ENCODE measurements at places on chromosomes 12 and 14.

- DNase-seq = no peak
- no peak overlapping the region for H3K4me3 ChIP-seq
- H3K27ac ChIP-seq = no peak overlapping the region
- H3K27me3 ChIP-seq = peaks cover 63% of the 10 kb centered on the region
- H3K36me3 ChIP-seq = no peaks in the 10 kb centered on the region
Measured at GRCh38 chr12:51868821-51869495, 18.9 kb upstream of the ANKRD33 start.

DNA sequence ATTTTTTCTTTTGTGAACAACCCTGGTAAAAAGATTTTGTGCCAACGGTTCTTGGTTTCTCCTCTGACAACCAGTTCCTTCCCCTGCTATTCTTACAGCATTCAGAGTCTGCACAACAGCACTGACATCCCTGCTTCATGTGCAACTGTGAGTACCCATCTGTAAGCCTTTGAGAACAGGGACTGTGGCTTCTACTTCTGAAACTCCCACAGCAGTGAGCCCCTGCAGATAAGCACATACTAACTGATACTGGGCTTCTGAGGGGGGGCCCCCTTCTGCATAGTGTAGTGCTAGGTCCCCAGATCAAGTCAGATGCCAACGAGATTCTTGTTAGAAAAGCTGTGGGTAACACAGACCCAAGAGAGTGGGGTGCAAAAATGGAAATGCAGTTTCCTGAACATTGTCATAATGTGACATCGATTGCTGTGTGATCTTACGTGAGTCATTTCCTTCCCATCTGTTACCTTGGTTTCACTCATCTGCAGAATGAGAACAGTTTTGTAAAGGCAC is 11.1 kb upstream of the NINJ2 start:
- peaks cover 3% of the 10 kb centered on the region for H3K36me3 ChIP-seq
- H3K4me1 ChIP-seq = peaks cover 79% of the 10 kb centered on the region
- H3K27me3 ChIP-seq = no peaks in the 10 kb centered on the region
- peak; percentile 79 for DNase-seq

DNA sequence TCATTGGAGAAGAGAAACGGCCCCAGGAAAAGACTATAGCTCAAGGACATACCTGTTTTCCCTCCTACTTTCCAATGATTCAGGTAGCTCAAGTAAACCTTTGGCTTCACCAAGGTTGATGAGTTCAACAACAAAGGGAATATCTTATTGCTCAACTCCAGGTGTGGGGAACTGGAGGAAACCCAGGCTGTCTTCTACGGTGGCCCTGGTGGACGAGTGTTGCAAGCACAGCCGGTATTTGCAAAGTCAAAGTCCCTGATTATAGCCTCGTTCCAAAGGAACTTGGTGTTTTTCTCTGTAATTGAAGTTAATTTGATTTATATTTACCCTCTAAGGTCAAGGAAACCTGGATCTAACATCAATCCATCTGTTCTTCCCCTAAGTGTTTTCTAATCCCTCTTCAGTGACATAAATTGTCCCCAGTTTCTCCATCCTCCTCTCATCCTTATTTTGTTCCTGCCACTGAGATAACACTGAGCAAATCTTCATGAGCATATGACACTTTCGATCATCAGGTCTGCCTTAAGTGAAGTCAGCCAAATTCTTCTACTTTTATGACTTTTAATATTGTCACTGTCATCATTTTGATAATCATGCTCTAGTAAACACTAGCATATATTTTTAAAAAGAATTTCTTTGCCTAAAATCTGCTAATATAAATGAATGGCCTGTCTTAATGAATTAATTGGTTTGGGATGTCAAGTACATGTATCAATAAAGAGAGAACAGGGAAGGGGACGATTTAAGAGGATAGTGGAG is 174.6 kb upstream of the TBX3 start:
- no peak for DNase-seq
- H3K36me3 ChIP-seq = no peaks in the 10 kb centered on the region
- no peak overlapping the region for H3K27ac ChIP-seq
- H3K27me3 ChIP-seq = no peaks in the 10 kb centered on the region

- H3K4me3 ChIP-seq = no peak overlapping the region
- no peak overlapping the region for H3K27ac ChIP-seq
Measured at GRCh38 chr12:41365653-41366171, 177.6 kb downstream of the PDZRN4 start.

GRCh38 chr14:91385224-91385623 is 32.4 kb downstream of the CCDC88C start:
- peaks cover 92% of the 10 kb centered on the region for H3K4me1 ChIP-seq
- no peak for DNase-seq
- no peaks in the 10 kb centered on the region for H3K27me3 ChIP-seq

- no peak overlapping the region for H3K4me3 ChIP-seq
- no peak overlapping the region for H3K27ac ChIP-seq
- H3K4me1 ChIP-seq = peaks cover 6% of the 10 kb centered on the region
- DNase-seq = no peak
Measured at GRCh38 chr14:95309261-95310051, 10.3 kb downstream of the CLMN start.

- DNase-seq = no peak
- H3K4me3 ChIP-seq = no peak overlapping the region
- no peaks in the 10 kb centered on the region for H3K36me3 ChIP-seq
- no peak overlapping the region for H3K27ac ChIP-seq
- peaks cover 2% of the 10 kb centered on the region for H3K4me1 ChIP-seq
Measured at GRCh38 chr12:27081668-27082111, 688 bp downstream of the C12orf71 start.

- H3K27me3 ChIP-seq = peaks cover 44% of the 10 kb centered on the region
- no peak overlapping the region for H3K27ac ChIP-seq
- no peaks in the 10 kb centered on the region for H3K36me3 ChIP-seq
Measured at GRCh38 chr14:61229981-61230380, 51.2 kb downstream of the TMEM30B start.

GRCh38 chr12:81627336-81628189 is 131.6 kb downstream of the PPFIA2 start:
- no peaks in the 10 kb centered on the region for H3K36me3 ChIP-seq
- H3K4me1 ChIP-seq = no peaks in the 10 kb centered on the region
- no peak overlapping the region for H3K27ac ChIP-seq
- DNase-seq = no peak
- H3K27me3 ChIP-seq = peaks cover 7% of the 10 kb centered on the region
- no peak overlapping the region for H3K4me3 ChIP-seq

DNA sequence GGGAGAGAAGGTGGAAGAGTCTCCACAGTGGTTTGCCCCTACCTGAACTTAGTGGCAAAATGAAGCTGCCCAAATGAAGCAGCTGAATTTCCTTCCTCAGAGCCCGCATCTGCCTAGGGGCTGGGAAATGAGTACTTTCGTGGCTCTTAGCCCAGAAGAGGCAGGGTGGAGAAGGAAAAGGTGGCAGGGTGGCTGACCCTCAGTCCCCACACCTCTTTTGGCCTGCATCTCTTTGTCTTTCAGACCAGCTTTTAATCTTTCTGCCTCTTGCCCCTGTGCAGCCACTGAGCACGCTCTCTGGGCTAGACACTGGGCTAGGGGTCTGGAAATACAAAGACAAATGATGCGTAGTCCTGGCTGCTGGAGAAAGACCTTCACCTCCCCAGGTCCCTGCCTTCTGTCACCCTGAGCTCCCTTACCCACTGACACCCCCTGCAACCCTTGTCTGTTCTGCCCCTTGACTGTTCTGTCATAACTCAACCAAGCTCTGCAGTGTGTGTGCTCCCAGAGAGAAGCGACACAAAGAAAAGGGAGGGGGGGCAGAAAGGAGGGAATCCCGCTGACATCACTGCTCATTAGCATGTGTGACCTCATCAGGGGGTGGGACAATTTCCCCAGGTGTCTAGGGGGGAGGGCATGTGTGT is 371 bp upstream of the REM2 start:
- peaks cover 20% of the 10 kb centered on the region for H3K36me3 ChIP-seq
- no peak overlapping the region for H3K27ac ChIP-seq
- peaks cover 35% of the 10 kb centered on the region for H3K4me1 ChIP-seq

DNA sequence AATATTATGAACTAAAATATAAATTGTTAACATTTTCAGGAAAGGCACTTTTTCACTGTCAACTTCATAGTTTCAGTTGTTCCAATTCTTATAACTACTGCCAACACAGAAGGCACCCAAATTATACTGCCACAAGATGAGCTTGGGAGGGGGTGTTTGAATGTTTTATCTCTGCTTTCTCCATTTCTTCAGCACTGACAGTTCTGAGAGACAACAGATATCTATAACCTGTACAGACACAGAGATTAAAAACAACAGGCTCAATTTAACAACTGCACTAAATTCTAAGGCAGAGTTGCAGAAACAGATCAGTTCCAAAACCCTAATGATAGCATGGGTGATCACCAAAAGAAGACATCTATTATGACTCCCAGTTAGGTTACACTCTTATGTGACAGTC is 12.8 kb downstream of the SCAF11 start:
- DNase-seq = no peak
- H3K36me3 ChIP-seq = peaks cover 72% of the 10 kb centered on the region
- H3K27me3 ChIP-seq = no peaks in the 10 kb centered on the region
- H3K27ac ChIP-seq = no peak overlapping the region

DNA sequence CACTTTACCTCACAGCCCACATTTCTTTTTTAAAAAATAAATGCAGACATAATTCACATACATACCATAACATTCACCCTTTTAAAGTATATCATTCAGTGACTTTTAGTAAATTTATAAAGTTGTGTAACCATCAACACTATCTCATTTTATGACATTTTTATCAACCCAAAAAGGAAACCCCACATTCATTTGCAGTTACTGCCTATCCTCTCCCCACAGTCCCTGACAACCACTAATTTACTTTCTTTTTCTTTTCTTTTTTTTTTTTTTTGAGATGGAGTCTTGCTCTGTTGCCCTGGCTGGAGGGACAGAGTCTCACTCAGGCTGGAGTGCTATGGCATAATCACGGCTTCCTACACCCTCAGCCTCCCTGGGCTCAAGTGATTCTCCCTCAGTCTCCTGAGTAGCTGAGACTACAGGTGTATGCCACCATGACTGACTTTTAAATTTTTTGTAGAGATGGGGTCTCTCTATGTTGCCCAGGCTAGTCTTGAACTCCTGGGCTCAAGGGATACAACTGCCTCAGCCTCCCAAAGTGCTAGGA is 1.5 kb upstream of the EP400 start:
- H3K27ac ChIP-seq = peak overlapping the region; percentile 94
- no peak overlapping the region for H3K4me3 ChIP-seq
- DNase-seq = no peak
- peaks cover 54% of the 10 kb centered on the region for H3K36me3 ChIP-seq
- H3K27me3 ChIP-seq = no peaks in the 10 kb centered on the region
